Activated T-cell treated with anti-CD3 and anti-CD28 coated beads, Interleukin-2, amount 50 U/mL, for 24 hours (primary cell): ENCODE measurements at places on chromosomes 2 and 18.

- DNase-seq, result no peak
These were observed 181.1 kb upstream of the ARL4C start for GRCh38 chr2:234677758-234678538.

- DNase-seq, result no peak
These were observed 191.4 kb downstream of the SS18 start for GRCh38 chr18:25898965-25899364.

- DNase-seq, result no peak
These were observed 87.4 kb downstream of the FAM210A start for GRCh38 chr18:13638719-13639595.

DNA sequence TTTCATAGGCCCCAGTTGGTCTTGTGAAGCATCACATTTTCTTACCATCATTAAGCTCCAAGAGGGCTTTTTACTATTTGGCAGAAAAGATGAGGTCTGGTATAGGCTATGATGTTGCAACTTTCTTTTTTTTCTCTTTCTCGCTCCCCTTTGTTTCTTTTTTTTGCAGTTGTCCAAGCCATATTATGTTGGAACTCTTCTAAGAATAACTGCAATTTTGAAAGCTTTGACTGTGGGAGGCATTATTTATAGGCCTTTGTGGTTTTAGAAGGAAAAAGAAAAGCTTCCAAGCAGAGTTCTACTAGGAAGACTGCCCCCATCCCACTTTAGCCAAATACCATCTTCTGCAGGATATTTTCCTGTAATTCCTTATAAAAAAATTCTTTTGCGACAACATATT, 571.6 kb downstream of the ARHGAP15 start:
- no peak for DNase-seq

- no peak for DNase-seq
These were observed 48.5 kb upstream of the ATP6V1B1 start for GRCh38 chr2:70887208-70887549.

GRCh38 chr2:112683550-112684414, 37.0 kb upstream of the NT5DC4 start:
- DNase-seq, result no peak

GRCh38 chr18:13026583-13027270, 35.6 kb downstream of the CEP192 start:
- no peak for DNase-seq

DNA sequence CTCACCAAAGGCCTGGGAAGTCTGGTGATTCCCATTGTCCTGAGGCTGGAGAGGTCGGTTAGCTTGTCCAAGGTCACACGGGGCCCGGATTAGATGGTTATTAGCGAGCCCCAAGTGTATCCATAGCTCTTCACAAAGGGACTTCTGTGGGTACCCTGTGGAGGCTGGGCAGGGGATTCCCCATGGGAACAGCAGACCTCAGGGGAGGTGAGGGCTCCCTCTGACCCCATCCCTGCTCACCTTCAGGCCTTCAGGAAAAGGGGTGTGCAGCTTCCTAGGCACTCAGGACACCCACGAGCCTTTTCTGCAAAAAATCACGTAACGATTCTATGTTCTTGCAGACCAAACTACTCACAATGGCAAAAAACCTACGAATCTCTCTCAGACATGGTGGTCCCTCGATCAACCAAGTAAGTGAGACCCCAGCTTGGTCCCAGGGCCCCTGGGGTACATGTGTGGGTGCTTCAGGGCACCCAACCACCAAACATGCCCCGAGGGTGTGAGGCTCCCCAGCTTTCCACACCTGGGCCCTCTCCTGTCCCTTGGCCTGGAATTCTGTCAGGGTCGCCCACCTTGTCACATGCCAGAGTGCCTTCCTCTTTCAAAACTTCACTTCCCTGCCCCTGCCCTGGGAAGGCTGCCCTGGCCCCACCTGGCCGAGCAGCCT, 40.3 kb downstream of the PDIA6 start:
- DNase-seq, result no peak

- no peak for DNase-seq
These were observed 56.9 kb upstream of the TMEM178A start for GRCh38 chr2:39608686-39609441.

- no peak for DNase-seq
These were observed 83.8 kb downstream of the LONRF2 start for GRCh38 chr2:100238471-100238870.

- DNase-seq, result no peak
These were observed 43.0 kb upstream of the EHBP1 start for GRCh38 chr2:62662554-62662953.

- DNase-seq, result no peak
These were observed 65.5 kb upstream of the HK2 start for GRCh38 chr2:74768401-74768914.

GRCh38 chr2:13353083-13353482, 636.3 kb downstream of the TRIB2 start:
- DNase-seq, result no peak

DNA sequence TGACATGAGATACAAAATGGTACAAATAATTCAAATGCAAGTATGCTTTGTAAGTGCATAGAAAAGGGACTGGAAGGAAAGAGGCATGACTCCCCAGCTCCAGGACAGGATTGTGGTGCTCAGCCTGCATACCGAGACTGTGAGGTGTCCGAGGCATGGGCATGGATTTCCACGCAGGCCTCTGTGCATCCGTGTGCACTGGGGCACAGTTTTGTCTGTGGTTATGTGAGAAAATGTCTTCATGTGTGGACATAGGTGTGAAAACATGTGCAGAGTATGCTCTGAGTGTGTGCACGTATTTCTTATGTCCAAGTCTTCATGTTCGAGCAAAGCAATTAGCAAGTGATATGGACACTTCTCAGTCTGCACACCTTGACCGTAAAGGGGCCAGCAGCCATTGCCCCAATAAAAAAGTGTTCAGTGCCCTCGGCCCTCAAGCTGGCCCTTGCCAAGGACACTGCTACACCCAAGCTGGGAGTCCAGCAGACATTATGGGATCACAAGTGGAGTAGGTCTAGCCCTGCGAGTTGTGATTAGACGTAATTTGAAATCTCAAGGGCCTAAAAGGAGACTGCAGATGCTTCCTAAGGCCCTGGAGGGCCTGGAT, 120.7 kb downstream of the CYP26B1 start:
- no peak for DNase-seq

DNA sequence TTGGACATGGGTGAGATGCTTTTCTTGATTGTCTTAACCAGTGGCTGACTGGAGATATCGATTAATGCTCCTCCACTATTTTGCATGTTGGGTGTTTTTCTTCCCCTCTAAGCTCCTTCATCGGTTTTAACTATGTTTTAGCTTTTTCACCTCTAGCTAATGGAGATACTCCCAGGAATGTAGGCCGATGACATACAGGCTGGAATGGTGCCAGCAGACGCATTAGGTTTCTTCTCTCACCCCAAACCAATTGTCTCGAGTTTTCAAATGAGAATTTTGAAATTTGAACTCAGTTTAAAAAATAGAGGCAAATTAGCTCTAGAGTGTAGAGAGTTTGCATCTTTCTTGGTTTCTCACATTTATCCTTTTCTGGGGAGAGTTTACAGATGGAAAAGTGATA, 247.6 kb downstream of the RPRM start:
- no peak for DNase-seq

GRCh38 chr2:209696836-209697711, 74.6 kb upstream of the UNC80 start:
- DNase-seq, result no peak

DNA sequence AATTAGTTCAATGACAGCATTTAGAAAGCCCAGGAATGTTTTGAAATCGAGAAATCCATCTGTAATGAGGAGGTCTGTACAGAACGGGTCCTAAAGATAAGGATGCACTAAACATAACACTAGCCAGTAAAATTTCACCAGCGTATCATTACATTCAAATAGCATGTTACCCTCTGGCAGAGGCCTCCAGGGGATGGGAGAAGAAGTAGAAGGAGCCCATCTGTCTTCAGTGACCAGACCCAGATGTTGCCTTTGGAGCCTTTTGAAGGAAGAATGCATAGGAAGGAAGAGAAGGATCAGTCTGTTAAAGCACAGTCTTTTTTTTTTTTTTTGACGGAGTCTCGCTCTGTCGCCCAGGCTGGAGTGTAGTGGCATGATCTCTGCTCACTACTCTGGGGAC, 86.1 kb upstream of the BCL2L11 start:
- no peak for DNase-seq

- no peak for DNase-seq
These were observed 116.8 kb upstream of the RAB6C start for GRCh38 chr2:129862668-129863067.

DNA sequence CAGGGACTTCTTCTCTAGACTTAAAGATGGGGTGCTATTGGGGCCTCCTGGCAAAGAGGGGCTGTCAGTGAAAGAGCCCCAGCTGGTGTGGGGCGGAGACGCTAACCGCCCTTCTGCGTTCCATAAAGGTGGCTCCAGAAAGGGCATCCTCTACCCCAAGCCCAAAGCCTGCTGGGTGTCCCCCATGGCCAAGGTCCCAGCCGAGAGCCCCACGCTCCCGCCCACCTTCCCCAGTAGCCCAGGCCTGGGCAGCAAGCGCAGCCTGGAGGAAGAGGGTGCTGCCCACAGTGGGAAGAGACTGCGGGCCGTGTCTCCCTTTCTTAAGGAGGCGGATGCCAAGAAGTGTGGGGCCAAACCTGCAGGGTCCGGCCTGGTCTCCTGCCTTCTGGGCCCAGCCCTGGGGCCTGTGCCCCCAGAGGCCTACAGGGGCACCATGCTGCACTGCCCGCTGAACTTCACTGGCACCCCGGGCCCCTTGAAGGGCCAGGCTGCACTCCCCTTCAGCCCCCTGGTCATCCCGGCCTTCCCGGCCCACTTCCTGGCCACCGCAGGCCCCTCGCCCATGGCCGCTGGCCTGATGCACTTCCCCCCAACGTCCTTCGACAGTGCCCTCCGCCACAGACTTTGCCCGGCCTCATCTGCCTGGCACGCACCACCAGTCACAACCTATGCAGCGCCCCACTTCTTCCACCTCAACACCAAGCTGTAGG, 15.2 kb downstream of the ARID5A start:
- DNase-seq, result no peak
